LNCaP clone FGC (cell line): ENCODE measurements at places on chromosomes 11 and 22.

GRCh38 chr11:75388386-75389275 is 10.7 kb upstream of the RPS3 start:
- no peak for DNase-seq

- DNase-seq = no peak
Observed at GRCh38 chr11:109606256-109606655, 184.3 kb downstream of the C11orf87 start.

DNA sequence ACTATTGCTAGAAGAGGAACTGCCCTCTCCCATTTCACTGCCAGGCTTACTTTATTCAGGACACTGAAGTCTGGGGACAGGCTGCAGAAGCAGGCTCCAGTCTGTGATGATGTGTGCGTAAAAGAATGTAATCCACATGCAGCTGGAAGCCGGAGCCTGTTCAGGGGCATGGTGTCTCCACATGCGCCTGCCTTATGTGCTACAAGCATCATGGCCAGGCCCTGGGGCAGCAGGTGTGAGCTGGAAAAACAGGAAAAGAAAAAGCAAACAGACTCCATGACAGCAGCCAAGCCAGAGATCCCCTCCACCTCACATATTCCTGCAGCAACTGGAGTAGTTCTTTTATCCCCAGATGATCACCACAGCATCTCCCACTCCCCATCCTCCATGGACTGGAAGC is 33.4 kb downstream of the ARFGAP2 start:
- DNase-seq = no peak

- no peak for DNase-seq
Observed at GRCh38 chr11:62534779-62535545, 11.6 kb downstream of the AHNAK start.

DNA sequence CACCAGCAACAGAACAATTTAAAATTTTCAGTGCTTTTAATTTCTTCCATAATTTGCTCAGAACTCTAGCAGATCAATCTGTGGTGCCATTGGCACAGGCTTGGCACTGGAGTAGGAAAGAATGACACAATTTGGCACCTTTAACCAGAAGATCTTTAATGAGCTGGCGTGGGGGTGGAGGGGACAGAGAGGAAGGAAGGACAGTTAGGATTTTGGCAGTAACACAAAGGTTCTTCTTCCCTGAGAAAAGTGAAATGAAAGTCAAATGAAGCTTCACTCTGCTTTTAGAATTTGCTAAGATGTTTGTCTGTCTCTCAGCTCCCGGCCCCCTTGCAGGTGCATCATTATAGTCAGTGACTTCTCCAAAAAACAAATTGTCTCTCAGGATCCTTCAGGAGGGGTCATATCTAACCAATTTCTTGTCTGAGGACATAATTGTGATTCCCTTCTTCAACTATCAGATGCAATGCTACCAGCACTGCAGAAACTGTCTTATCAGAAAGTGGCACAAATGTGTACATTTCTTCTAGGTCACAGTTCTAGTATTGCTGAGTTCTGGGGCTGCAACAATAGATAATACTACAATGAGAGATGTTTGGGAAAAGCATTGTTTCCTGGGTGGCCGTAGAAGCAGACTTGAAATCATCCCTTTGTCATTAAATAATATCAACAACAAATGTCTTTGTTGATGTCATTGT is 66.8 kb downstream of the CSTPP1 start:
- DNase-seq = peak; percentile 11
